ENCODE measurements at places on chromosomes 3 and 15.

- DNase-seq, result no peak
Observed at GRCh38 chr15:72740219-72740618, 43.3 kb downstream of the ADPGK start.

GRCh38 chr3:82595530-82595929 lies 834.1 kb upstream of the GBE1 start:
- no peak for DNase-seq

DNA sequence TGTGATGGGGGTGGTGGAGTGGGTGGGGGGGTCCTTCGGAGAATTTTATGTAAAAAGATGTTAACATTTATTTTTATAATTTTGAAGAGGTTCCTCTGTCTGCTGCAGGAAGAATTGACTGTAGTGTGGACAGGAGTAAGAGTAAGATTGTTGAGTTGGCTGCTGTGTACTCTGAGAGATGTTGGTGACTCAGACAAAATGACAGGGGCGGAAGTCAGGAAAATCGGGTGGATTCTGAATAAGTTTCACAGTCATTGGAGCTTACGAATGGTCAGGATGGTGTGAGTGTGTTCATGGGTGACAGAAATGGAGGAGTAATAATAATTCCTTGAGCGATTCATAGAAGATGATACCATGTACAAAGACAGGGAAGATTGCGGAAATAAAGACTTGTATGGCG lies 420.0 kb downstream of the ROBO2 start:
- no peak for DNase-seq

GRCh38 chr3:187667526-187667925 lies 2.7 kb downstream of the SST start:
- no peak for DNase-seq

DNA sequence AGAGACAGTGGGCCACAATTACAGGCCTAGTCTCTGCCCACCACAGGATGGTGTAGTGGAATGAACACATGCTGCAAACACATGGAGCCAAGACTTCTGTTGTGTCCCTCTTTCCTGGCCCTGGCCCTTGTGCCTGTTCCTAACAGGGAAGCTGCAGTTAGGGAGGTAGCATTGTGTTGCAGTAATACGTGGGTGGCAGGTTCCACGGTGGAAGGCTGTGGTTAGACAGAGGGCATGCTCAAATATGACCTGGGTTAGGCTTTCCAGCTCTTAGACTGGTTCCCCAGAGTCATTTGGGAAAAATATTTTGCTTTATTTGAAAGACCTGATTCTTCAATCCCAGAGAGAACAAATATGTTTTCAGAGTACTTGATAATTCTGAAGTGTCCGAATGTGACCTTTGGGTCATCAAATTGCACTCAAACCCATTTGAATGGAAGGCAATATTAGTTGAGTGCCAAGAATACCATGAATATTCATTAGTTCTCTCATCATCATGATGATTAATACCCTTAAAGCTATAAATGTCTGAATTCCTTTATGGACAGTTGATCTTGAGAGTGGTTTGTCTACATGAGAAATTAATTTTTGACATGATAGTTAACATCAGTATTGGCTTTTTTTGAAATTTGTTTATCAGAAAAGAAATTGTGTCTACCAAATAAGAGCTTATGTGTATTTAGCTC lies 28.5 kb downstream of the PLAAT1 start:
- DNase-seq, result no peak

DNA sequence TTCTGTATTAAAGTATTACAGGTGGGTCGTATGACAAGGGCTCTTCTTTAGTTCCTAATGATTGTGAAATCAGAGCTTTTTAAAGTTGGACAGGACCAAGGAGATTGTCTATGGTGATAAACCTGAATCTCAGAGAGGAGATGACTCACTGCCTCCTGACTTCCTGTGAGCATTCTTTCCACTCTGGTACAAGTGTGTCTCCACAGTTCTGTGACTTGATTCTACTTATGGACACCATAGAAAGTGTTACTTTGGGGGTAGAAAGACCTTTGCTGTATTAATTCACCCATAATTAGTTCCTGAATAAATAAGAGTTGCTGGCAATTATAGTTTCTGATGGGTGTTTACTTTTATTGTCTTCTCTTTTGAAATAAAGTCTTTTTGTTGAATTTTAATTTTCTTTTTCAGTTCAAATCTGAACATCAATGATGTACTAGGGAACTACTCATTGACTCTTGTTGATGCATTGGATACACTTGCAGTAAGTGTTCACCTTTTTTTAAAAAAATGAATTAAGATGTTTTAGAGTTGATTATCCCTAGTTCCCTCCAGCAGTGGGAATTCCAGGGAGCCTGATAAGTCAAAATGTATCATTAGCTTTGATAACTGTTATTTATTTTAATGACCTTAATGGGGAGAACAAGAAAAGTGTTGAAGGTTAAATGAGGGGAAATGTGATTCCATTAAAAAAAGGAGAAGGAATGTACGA lies 7.4 kb downstream of the EDEM1 start:
- peak; percentile 82 for DNase-seq

DNA sequence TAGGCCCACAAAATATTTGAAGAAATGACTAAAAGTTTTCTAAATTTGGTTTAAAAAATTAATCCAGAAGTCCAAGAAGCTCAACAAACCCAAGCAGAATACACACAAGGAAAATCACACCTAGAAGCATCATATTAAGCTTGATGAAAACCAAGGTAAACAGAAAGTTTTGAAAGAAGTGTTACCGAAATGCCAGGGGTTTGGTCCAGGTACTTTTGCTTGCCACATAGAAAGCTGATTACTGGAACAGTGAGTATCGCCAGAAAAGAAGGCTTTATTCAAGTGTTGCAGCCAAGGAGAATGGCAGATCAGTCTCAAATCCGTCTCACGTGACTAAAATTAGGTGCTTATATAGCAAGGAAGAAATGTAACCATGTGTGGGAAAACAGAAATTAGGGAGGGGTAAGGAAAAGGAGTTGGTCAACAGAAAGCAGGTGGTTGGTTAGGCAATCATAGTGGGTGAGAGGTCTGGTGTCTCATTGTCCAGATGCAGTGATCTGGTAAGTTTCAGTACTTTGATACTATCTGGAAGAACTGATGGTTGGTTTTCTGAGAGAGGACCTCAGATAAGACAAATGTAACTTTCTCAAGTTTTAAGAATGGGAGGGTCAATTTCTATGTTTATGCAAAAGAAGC lies 96.9 kb upstream of the MYRIP start:
- DNase-seq, result no peak

DNA sequence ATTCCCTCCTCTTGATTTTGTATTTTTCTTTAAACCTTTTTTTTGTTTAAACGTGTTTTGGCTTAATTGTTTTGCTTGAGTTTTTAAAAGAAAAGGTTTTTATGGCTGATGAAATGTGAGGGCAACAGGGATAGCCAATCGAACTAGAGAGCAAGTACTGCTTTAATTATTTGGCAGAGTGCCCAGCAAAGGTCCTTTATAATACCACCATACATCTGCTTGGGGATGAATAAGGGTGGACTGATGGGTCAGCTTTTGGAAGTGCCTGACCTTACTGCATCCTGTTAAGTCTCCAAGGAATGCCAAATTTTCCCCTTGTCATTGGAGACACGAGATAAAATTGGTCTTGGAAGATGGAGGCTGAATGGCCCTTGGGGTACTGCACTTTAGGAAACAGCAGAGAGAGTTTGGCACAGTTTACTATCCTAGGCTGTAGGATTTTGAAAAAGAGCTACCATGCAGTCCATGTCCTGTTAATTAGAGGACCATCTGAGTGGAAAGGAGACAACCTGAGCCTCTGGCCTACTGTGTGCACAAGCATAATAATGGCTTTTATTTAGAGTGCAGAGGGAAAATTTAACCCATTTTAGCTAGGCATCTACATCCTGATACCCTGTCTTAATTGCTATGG lies 19.8 kb upstream of the MTHFS start:
- no peak for DNase-seq

DNA sequence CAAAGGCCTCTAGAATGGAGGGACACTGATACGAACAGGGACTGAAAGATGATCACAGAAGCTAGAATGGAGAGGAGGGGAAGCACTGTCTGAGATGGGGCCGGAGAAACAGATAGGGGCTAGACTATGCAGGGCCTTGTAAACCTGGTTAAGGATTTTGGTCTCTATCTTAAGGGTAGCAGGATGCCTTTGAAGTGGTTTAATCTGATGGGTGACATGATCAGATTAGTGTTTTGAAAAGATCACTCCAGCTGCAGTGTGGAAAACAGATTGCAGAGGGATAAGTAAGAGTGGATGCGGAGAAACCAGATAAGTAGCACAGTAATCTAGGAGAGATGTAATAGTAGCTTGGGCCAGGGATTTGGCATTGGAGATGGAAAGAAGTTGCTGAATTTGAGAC lies 108.1 kb downstream of the RSRC1 start:
- DNase-seq, result no peak

DNA sequence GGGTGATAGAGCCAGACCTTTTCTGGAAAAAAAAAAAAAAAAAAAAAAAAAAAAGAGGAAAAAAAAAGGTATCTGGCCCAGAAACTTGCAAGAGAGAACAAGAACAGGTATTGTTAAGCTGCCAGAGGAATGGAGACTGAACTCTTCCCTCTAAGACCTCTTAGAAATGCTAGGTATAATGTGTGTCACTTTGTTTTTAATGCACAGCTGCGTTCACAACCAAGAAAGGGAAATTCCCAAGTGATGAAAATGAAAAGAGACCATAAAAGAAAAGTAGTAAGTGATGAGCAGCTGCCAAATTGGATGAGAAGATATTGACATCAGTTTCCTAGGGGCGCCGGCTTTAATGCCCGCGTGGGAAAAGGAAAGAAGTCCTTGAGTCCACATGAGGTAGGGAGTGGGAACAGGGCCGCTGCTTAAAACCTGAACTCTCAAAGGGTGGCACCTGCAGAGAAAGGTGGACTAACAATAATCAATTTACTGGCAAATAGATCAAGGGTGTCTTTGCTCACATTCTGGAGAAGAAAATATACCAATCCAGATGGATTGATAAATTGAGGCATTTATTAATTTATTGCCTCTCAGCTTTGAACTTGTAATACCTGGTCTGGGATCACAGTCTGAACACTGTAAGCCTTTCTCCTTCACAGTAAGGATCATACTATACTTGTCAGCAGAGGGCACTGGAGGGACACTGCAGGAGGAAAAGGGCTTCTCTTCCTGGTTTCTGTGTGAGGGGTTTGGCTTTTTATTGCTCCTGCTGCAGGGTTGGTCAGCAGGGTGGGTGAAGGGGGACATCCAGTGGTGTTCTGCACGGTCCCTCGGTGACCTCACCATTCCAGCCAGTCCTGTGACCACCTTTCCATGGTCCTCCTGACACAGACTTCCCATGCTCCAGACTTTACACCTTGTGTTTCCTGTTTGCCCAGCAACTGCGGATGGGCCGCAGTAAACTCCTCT lies 131.6 kb downstream of the AQP9 start:
- DNase-seq, result peak; percentile 16

- no peak for DNase-seq
Observed at GRCh38 chr3:178244733-178245709, 291.2 kb upstream of the KCNMB2 start.

GRCh38 chr3:24101676-24102168 lies 156.6 kb downstream of the NR1D2 start:
- no peak for DNase-seq

- DNase-seq, result no peak
Observed at GRCh38 chr3:59327376-59327808, 277.6 kb upstream of the CFAP20DC start.

DNA sequence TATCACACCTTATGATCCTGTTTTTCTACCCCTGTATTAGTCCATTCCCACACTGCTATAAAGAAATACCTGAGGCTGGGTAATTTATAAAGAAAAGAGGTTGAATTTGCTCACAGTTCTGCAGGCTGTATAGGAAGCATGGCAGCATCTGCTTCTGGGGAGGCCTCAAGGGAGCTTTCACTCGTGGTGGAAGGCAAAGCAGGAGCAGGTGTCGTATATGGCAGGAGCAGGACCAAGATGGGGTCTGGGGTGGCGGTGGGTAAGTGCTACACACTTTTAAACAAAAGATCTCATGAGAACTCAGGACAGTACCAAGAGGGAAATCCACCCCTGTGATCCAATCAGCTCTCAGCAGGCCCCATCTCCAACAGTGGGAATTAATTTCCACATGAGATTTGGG lies 15.4 kb upstream of the SCAP start:
- DNase-seq, result no peak

DNA sequence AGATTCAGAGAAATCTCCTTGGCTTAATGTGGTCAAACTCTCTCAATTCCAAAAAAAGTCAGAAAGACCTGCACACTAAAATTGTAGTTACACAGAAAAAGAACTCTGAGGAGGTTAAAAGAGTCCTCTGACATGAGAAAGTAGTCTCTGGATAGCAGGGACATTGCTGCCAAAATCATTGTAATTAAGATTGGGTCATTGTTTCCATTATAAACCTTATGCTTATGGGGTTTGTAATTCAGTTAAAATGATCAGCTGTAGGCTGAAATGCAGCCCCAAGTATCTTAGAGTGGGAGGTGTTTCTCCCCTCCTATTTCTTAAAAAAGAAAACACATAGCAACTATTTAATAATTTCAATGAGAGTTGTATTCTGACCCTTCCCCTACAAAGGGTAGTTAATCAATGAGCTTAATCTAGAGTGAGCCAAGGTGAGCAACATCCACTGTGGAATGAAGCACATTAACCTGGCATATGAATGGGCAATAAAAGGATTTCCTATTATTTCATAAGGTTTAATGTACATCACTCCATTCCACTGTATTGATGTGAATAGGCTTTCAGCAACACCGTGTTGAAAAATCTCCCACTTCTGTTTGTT lies 406.9 kb downstream of the TIGIT start:
- no peak for DNase-seq

GRCh38 chr3:30538791-30539190 lies 67.6 kb upstream of the TGFBR2 start:
- DNase-seq, result peak; percentile 30

DNA sequence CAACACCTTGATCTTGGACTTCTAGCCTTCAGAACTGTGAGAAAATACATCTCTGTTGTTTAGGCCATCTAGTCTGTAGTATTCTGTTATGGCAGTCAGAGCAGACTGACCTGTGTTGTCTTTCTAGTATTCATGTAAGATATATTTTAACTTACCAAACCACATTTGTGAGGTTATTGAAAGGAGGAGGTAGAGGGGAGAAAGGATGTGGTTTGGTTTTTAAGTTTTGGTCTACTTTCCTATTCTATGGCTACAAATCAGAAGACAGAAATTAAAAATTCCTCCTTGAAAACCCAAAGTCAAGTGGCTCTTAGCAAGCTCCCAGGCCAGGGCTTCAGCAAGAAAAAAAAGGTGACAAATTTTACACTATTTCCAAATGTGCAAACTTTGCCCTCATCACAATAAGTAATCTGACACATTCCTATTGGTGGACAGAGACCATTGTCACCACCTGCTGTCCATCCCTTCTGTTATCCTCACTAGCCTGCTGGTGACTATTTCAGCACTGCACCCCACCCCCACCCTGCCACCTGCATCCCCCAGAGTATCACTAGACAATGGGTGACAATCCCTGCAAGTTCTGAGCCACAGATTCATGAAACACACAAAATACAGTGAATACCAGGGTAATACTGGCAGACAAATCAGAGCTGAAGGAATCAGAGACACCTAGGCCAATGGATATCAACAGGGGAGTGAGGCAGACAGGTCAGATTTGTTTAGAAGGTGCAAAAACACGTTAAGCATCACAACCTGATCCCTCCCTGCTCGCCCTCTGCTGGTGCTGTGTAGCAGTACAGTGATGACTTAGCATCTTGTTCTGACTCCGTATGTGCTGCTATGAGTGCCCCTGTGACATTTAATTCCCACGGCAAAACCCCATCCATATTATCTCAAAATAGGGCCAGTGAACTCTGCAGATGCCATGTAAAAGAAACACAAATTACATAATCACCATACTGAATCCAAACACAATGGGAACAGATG lies 79.0 kb upstream of the DCLK3 start:
- DNase-seq, result no peak

GRCh38 chr3:125638799-125639198 lies 43.5 kb upstream of the OSBPL11 start:
- no peak for DNase-seq

GRCh38 chr3:127783642-127784160 lies 38.6 kb downstream of the MGLL start:
- no peak for DNase-seq

Data from amniotic stem cell (primary cell).